ENCODE measurements at places on chromosomes 6 and 20.
A peak's percentile ranks its signal among the peaks of the same experiment; 100 is the strongest.

DNA sequence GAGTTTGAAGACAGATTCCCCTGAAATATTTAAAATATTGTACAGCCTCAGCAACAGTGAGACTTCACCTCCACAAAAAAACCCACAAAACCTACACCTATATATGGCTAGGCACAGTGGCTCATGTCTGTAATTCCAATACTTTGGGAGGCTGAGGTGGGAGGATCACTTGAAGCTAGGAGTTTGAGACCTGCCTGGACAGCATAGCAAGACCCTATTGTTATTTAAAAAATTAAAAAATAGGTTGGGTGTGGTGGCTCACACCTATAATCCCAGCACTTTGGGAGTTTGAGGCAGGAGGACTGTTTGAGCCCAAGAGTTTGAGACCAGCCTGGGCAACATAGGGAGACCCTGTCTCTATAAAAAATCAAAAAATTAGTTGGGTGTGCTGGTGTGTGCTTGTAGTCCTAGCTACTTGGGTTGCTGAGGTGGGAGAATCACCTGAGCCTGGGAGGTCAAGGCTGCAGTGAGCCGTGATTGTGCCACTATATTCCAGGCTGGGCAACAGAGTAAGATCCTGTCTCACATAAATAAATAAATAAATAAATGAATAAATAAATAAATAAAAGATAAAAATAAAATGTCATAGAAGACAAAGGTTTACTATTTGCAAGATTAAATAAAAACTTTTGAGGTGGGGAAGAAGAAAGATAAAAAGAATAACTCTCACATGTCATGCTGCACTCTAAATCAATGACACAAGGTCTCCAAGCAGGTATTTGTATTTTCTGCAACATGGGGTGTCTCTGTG is 51.1 kb downstream of the RARS2 start:
- DNase-seq: no peak

GRCh38 chr6:52504782-52505136 is 72.1 kb downstream of the TRAM2 start:
- DNase-seq: no peak

GRCh38 chr6:146593986-146594385 is 4.8 kb upstream of the ADGB start:
- no peak for DNase-seq

- no peak for DNase-seq
Observed at GRCh38 chr6:34332251-34333198, 59.9 kb downstream of the NUDT3 start.

GRCh38 chr6:158774717-158775449 is 44.3 kb downstream of the EZR start:
- DNase-seq: no peak

DNA sequence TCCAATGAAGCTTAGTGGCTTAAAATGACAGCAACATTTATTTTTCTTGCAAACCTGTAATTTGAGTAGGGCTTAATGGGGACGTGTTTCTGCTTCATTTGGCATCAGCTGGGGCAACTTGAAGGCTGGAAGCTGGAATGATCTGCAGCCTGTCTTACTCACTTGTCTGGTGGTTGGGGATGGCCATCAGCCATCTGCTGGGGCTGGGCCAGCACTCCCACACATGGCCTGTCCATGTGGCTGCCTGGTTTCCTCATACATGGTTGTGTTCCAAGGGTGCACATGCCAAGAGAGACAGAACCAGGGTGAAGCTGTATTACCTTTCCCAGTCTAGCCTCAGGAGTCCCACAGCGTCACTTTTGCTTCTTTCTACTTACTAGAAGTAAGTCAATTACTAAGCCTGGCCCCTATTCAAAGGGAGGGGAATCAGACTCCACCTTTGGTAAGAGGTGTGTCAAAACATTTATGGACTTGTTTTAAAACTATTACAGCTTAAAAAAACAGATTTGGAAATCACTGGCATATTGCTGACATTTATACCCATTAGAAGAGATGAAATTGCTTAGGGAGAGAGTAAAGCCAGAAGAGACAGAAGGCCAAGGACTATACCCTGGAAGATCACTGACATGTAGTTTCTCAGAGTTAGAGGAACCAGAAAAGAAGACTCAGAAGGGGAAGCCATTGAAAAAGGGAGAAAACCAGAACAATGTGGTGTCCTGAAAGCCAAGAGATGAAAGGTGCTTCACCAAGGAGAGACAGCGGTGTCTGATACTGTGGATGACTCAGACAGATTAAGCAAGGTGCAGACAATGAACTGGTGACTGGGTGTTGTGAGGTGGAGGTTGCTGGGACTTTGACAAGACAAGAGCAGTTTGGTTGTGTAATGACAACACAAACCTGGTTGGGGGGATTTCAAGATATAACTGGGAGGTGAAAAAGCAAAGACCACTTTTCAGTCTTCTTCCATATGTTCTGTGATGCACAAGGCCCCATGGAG is 345.2 kb downstream of the GJA1 start:
- peak; percentile 71 for DNase-seq

DNA sequence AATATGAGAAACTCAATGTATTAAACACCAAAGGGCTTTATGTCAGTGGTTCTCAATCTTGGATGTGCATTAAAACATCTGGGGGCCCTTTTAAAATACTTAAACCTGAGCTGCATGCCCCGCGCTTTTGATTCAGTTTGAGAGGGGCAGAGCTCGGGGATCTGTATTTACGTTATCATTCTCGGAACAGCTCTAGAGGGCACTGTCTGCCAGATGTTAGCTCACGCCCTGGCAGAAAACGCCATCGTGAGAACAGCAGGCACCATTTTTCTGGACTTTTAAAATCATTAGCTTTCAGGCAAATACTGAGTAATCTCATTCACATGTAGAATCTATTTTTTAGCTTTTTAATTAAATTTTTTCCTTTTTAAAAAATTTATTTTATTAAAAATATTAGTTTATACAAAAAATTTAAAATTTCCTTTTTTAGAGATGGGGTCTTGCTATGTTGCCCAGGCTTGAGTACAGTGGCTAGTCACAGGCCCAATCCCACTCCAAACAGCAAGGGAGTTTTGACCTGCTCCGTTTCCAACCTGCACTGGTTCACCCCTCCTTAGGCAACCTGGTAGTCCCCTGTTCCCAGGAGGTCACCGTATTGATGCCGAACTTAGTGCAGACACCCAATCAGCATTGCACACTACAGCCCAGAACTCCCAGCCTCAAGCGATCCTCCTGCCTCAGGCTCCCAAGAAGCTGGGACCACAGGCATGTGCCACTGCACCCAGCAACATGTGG is 30.0 kb upstream of the ZNF133 start:
- DNase-seq: no peak

GRCh38 chr6:54214286-54214685 is 94.0 kb upstream of the TINAG start:
- DNase-seq: no peak

DNA sequence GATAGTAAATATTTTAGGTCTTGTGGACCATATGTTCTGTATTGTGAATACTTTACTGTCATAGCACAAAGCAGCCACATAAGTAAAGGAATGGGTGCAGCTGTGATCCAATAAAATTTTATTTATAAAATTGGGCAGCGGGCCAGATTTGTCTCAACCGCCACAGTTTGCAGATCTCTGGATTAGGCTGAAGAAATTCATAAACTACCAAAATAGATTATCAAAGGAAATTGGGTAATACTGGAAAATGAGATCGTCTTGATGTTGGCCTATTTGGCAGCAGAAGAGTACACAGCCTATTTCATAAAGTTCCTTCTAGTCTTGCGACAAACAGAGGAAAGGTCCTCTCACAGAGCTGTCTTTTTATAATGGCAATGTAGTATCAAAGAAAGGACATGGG is 69.8 kb downstream of the DZANK1 start:
- no peak for DNase-seq

DNA sequence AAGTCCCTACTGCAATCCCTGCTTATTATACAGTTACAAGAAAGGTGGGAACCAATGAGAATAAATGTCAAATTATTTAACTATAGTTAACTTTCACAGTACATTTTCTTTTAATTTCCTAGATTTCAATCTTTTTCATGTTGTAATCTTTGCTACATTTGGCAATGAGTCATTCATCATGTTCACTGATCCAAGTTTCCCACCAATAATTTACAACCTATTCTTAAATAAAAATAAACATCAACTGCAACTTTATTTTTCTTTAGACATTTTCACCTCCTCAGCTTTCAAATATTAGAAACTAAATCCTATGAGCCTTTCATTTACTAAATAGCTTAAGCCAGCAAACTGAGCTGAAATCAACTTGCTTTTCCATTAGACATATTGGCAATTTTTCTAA is 541.3 kb upstream of the BTBD3 start:
- DNase-seq: no peak
